ENCODE measurements at places on chromosomes 13 and 19.

GRCh38 chr19:5165697-5166019 lies 175.0 kb downstream of the PTPRS start:
- no peak for DNase-seq

DNA sequence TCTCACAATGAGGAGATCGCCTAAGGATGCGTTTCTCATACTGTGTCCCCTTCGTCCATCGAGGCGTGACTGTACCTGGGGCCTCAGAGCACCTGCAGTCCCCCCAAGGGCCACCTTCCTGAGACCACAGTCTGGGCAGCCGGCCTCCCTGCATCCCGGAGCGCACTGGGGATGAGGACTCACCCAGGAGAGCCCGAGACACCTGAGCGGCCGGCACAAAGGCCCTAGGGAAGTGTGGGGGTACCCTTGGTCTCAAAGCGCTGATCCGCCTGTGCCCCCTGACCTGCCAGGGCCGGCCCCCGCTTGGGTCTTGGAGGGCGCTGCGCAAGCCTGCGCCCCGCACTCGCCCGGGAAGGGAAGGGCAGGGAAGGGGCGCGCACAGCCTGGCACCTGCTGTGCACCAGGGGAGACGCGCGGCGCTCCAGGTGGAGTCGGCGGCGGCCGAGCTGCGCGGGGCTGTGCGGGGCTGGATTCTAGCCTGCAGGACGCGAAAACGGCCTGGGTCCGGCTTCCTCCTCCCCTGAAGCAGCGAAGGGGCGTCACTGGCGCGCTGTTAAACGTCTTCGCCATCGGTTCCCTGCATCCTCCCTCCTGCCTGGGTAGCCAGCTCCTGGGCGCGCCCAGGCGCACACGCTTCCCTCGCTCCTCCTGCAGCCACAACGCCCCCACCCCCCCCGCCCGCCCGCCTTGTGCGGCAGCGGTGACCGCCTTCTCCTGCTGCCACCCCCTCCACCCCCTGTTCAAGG lies 13.6 kb upstream of the USP29 start:
- DNase-seq: no peak

- DNase-seq: no peak
Observed at GRCh38 chr13:72963762-72964161, 95.0 kb upstream of the KLF5 start.

- no peak for DNase-seq
Observed at GRCh38 chr19:4430760-4431159, 26.8 kb downstream of the UBXN6 start.

DNA sequence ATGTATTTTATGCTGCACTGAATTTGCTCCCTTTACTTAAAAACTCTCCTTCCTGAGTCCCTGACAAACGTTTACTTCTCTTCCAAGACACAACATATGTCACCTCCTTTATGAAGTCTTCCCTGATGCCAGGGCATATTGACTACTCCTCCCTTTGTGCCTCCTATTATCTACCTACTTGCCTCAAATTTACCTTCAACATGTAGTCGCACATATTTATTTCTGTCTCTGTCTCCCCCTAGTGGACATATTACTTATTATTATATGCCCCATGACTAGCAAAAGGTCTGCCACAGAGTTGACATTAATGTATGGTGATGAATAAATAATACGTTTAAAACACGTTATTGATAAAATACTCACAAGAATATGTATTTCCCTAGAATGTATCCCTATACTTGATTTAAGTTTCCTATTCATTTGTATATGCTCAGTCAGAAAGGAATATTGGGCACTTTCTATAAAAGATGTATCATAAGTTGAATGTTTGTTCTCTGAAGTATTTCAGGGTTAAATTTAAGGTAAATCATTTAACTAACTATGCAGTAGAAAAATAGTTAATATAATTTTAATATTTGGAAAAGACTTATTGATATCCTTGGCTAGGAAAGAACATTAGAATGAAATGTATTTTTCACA lies 250.3 kb upstream of the ATXN8OS start:
- DNase-seq: no peak

DNA sequence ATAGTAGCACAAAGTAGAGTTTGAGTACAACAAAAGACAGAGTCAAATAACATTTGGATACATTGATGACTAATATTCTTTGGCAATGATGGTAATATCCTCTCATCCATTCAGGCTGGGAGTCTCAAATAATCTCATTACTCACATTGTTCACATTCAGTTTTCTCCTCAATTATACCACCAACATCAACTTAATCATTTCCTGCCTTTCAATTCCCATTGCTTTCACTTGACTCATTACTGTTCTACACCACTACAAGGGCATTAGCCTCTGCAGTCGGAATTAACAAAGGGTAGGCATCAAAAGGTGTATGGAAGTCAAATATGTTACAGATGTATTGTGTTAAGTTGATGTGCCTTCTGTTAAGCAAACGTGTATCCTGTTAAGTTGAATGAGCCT lies 518.4 kb upstream of the SLITRK1 start:
- DNase-seq: no peak

DNA sequence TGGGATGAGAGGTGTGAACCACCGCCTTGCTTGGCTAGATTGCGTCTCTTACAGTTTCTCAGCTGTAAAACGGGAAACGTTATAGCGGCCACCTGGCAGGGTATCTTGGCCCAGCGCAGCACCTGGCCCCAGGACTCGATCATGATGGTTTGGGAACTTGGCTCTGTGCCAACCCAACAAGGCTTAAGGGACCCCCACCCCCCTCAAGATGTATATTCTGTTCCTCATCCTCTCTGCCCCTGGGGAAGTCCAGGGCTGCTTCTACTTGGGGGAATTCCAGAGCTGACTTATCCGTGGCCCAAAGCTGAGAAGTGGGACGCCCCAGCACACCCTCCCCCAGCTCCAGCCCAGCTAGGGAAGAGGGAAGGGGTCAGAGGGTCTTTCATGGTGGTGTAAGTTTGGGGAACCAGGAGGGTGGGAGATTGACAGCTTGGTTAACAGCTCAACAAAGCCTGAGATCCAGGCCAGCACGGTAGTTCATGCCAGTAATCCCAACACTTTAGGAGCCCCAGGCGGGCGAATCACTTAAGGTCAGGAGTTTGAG lies 695 bp downstream of the ICAM1 start:
- DNase-seq: no peak

GRCh38 chr13:42396501-42396900 lies 124.5 kb downstream of the AKAP11 start:
- no peak for DNase-seq

- no peak for DNase-seq
Observed at GRCh38 chr13:27269114-27269665, 1.4 kb upstream of the RASL11A start.

GRCh38 chr13:40779796-40780285 lies 8.9 kb upstream of the MRPS31 start:
- DNase-seq: no peak

GRCh38 chr13:52615812-52616211 lies 26.4 kb upstream of the HNRNPA1L2 start:
- DNase-seq: no peak

DNA sequence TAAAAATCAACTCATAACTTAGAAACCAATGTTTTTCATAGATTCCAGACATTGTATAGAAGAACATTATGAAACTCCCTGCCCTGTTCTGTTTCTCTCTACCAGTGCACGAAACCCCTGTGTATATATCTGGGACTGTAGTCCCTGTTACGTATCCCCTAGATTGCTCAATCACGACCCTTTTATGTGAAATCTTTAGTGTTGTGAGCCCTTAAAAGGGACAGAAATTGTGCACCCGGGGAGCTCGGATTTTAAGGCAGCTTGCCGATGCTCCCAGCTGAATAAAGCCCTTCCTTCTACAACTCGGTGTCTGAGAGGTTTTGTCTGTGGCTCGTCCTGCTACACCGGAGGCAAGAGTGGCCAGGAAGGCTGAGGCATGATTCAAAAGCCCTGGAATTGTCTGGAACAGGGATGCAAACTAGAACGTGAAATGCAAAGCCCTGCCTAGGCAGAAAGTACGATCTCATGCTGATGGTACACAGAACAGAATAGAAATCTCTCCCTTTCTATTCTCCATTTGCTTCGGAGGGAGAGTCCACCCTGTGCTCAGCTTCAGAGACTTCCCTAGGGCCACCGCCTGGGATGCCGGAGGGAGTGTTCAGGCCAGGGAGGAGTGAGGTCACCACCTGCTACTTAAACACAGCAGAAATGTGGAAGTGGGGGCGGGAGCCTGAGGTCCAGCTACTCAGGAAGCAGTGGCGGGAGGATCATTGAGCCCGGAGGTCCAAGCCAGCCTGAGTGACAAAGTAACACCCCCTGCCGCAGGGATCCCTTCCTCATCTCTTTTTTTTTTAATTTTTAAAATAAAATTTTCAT lies 758 bp upstream of the ZNF888 start:
- DNase-seq: peak; percentile 54

DNA sequence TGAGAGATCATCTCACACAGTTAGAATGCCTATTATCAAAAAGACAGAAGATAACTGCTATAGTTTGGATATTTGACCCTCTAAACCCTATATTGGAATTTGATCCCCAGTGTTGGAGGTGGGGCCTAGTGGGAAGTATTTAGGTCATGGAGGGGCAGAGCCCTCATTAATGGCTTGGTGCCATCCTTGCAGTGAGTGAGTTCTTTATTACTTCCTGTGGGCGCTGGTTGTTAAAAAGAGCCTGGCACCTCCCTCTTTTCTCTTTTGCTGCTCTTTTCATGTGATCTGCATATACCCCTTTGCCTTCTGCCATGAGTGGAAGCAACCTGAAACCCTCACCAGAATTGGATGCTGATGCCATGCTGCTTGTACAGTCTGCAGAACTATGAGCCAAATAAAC lies 66.8 kb downstream of the TDRD3 start:
- DNase-seq: no peak

GRCh38 chr13:97387890-97388289 lies 46.1 kb upstream of the RAP2A start:
- DNase-seq: no peak

DNA sequence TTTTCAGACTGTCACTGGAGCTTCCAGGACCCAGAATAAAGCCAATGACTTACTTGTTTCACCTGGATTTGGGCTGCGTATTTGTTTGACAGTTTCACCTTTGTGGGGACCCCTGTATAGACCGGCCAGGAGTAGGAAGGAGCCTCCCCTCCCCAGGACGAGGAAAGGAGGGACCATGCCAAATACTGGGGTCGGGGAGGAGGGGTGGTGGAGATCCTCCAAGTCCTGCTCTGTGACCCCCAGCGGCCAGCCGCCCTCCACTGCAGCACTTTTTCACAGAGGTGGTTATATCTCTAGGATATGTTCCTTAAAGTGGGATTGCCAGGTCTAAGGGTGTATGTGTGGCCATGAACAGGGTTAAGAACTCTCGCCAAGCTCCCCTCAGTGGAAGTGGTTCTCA lies 25.7 kb upstream of the ZNF492 start:
- no peak for DNase-seq

- no peak for DNase-seq
Observed at GRCh38 chr13:112140366-112140765, 73.4 kb downstream of the SOX1 start.

GRCh38 chr19:4588291-4588761 lies 28.8 kb upstream of the SEMA6B start:
- no peak for DNase-seq

GRCh38 chr13:105410602-105411001 lies 1124.9 kb downstream of the EFNB2 start:
- peak; percentile 83 for DNase-seq

- peak; percentile 51 for DNase-seq
Observed at GRCh38 chr19:28793391-28794168, 419.4 kb downstream of the UQCRFS1 start.

GRCh38 chr13:44040818-44041100 lies 161.1 kb downstream of the LACC1 start:
- no peak for DNase-seq

Data from WTC11 (cell line).